ENCODE measurements at places on chromosomes 1 and 21.

DNA sequence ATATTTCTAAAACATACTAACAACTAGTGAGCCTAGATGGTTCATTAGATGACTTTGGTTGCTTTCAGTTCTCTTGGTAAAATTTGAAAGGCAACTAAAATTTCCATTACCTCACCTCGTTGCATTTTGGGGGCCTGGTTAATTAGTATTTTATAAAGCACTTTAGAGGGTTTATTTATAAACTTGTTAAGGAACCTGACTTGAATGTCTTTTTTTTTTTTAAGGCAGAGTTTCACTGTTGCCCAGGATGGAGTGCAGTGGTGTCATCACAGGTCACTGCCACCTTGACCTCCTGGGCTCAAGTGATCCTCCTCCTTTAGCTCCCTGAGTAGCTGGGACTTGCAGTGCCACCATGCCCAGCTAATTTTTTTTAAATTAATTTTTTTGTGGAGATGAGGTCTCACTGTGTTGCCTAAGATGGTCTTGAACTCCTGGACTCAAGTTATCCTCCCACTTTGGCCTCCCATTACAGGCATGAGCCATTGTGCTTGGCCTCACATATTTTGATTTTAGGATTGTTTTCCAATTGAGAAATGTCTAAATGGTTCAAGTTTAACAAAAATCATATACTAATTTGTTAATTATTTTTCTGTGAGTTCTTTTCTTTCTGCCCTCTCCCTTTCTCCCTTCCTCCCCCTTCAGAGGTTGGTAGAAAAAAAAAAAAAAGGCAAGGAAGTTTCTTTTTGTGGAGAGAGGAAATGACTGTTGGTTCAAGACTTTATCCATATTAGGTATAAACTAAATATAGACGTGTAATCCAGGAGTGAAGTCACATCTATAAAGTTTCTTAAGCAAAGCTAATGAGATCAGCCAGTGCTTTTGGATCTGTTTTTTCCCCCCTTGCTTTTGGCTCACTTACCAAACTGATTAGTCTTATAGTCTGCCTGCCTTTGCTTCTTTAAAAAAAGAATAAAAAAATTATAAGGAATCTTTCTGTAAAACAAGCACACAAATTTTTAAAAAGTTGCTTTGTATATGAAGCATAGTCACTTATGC, 24.7 kb downstream of the CLIC4 start:
- DNase-seq = peak; percentile 29

DNA sequence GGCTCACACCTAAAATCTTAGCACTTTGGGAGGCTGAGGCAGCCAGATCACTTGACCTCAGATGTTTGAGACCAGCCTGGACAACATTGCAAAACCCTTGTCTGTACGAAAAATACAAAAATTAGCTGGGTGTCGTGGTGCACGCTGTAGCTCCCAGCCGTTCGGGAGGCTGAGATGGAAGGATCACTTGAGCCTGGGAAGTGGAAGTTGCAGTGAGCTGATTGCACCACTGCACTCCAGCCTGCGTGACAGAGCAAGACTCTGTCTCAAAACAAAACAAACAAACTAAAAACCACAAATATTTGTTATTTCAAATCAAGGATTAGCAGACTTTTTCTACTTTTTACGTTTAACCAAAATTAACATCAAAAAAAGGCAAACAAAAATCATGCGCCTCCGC, 31.3 kb downstream of the INKA2 start:
- DNase-seq = no peak

DNA sequence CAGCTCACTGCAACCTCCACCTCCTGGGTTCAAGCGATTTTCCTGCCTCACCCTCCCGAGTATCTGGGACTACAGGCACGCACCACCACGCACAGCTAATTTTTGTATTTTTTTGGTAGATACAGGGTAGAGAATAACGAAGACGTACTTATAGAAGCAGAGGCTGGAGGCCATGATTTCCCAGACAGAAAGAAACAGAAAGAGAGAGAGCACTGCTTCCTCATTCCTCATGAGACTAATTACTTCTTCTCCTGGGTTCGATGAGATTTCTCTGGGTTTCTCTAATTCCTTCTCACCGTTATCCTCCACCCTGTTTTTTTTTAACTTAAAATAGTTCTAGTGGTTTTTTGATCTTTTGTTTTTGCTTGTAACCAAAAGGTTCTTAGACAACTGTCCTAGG, 23.4 kb upstream of the PTP4A2 start:
- no peak for DNase-seq

DNA sequence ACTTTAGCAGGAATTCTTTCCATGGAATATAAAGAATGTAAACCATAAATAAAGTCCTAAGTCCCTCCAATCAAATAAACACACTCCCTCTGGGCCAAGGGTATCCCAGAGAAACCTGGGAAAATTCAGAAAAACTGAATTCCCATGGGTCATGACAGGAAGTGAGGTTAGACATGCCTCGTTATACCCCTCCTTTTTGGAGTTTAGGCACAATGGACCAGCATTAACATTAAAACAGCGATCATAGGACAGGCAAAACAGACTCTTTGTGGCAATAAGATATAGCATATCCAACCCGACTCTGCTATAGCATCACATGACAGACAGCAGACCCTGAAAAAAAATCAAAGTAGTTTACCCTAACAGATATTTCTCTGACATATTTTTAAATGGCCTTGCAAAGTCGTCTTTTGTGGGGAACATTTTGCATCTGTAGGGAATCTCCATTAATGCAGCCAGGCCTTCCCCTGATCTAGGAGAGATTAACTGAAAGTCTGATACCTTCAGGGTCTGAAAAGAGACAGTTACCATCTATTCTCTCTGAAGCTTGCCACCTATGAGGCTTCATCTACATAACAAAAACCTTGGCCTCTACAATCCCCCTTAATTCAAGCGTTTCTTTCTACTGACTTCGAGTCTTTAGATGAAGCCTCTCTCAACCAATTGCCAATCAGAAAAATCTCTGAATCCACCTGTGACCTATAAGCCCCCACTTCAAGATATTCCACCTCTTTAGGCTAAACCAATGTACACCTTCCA, 143.0 kb upstream of the KCNK1 start:
- DNase-seq = no peak

- DNase-seq = no peak
These were observed 345.0 kb downstream of the NPHP4 start for GRCh38 chr1:5647234-5647633.

DNA sequence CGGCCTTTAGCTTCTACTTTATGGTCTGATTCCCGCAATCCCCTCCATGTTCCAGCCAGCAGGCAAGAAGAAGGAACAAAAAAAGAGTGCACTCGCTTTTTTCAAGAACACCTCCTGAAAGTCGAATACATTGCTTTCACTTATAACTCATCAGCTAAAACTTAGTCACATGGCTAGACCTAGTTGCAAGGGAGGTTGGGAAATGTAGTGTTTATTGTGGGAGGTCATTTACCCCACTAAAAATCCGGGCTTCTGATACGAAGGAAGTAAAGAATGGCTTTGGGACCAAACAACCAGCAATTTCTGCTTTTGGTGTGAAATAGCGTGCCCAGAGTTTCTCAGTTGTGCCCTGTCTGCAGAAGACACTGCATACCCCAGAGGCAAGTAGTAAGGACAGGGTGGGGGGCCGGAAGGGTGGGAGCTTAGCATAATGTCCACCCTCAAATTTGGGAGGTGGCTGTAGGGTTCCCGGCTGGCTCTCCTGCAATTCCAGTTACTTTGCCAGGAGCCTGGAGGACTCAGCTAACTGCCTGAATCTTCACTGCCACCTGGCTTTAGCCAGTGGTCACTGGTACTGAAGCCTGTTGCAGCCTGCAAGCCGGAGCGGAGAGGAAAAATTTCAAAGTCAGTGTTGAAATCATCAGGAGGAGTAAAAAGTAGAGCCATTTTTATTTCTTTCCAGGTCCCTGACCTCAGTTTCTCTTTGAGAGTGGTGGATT, 57.7 kb upstream of the F3 start:
- peak; percentile 29 for DNase-seq

- DNase-seq = no peak
These were observed 130.8 kb downstream of the BEND5 start for GRCh38 chr1:48645883-48646282.

GRCh38 chr21:25737421-25737820, 2.6 kb downstream of the GABPA start:
- DNase-seq = no peak

DNA sequence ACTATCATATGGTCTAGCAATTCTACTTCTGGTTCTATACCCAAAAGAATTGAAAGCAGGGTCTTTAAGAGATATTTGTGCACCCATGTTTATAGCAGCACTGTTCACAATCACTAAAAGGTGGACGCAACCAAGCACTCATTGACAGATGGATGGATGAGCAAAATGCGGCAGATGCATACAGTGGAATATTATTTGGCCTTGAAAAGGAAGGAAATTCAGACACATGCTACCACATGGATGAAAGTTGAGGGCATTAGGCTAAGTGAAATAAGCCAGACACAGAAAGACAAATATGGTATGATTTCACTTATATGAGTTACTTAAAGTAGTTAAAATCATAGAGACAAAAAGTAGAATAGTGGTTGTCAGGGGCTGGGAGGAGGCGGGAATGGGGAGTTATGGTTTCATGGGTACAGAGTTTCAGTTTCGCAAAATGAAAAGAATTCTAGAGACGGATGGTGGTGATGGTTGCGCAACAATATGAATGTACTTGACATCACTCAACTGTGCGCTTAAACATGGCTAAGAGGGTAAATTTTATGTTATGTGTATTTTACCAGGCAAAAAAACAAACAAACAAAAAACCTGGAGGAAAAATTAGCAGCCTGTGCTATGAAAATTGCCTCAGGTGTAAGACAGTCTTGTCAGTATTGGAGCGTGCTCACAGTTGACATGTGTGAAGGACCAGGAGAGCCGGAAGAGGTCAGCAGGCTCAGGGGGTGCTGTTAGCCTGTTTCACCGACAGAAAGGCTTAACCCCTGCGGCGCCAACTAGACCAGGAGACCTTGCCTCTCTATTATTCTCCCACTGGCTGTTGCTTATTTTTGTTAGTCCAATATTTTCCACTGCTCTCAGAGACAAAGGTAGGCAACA, 26.5 kb downstream of the CD247 start:
- no peak for DNase-seq

- no peak for DNase-seq
These were observed 103.6 kb upstream of the ZRANB2 start for GRCh38 chr1:71184410-71184809.

DNA sequence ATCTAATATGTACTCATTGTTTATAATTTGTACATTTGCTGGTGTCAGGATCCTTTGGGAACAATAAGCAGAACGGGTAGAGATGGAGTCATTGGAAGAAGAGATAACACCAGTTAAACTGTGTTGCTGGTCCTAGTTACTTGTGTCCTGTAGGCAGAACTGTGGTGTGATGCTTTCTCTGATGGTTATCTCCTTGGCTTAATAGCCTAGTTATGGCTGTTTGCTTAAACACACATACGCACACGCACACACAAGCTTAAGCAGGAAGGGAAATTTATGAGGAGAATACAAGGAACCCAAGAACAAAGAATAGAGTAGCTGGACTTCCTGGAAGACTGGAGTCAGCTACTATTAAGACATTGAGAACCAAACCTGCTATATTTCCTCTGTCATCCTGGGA, 5.7 kb upstream of the PKN2 start:
- peak; percentile 50 for DNase-seq

GRCh38 chr1:57736940-57737339, 313.1 kb upstream of the DAB1 start:
- no peak for DNase-seq

DNA sequence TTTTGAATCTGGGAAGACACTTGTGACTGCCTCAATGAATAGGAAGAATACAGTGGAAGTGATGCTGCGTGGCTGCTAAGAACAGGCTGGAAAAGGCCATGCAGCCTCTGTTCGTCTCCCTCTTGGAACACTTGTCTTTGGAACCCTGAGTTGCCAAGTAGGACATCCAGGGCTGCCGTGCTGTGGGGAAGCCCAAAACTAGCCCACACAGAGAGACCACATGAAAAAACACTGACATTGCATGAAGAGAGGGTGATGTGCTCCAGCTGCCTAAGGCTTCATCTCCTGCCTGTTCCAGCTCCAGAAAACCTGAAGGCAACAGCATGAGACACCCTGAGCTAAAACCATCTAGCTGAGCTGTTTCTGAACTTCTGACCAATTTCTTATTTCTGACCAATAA, 61.1 kb upstream of the GNG4 start:
- no peak for DNase-seq

DNA sequence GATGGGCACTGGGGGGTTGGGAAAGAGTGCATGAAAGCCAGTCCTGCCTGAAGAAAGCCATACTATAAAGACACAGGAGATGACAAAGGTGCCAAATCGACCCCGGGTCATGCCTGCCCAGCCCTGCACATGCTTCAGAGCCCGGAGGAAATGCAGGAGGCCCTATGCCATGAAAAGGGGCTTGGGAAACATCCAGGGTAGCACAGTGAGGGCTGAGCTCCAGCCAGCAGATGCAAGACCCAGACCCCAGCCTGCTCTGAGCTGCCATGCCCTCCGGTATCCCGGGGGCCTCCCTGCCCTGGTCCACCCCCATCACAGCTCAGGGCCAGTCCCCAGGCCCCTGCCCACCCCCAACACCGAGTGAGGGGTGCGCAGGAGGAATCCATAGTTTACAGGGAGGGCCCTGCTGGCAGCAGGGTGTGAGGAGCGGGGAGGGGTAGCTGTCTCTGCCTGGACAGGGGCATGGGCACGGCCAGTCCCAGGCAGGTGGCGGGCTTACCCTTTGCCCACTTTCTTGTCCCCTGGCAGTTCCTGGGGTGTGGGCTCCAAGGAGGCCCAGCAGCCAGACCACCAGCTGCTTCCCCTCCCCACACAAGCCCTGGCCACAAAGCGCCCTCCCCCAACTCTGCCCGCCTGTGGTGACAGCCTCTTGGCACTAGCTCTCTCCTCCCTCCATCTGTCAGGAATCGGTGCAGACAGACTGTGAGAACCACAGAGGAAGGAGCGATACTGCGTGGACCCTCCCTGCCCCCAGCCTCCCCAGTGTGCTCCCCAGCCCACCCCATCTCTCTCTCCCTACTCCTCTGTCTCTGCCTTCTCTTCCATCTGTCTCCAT, 16.8 kb downstream of the LRP8 start:
- DNase-seq = no peak

- DNase-seq = no peak
These were observed 82.3 kb upstream of the TIAM1 start for GRCh38 chr21:31426235-31426797.
